Muscle of leg (tissue), 16 donors: ENCODE measurements at places on chromosomes 16 and 17.

GRCh38 chr16:6684076-6684673 lies 648.5 kb upstream of the RBFOX1 start:
- peak; percentile 10 for DNase-seq

DNA sequence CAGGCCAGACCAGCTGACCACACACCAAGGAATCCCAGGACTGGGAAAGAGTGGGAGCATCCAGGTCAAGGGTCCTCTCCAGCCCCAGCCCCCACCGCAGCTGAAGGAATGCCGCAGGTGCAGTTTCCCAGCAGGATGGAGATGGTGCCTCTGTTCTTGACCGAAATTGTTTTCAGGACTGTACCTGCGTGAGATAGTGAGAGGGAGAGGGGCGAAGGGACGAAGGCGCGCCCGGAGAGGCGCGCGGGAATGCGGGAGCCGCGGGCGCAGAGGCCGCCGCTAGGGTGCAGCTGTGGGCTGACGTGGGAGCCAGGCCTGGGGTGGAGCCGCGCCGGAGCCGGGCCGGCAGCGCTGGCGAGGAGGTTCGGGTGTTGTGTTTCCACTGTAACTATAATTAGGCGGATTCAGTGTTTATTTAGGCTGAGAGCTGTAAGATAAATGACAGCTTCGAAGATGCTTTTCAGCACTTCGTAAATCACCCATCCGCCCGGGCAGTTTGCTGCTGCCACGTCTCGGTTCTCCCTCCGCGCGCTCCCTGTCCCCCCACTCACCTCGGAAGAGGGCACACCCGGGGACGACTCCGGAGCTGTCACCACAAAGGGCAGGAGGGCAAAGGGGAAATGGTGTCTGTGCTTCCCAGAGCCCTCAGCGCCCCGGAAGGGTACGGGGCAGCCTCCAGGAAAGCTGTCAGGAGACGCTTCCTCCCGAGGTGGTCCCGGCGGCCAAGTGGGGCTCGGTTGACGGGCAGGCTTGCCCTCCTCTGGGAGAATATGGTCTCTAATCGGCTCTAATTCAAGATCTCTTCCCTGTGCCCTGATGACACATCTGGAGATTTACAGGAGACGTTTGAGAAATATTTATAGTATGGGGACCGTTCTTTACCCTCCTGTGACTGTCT lies 38.2 kb downstream of the HOXB1 start:
- DNase-seq = peak; percentile 70

GRCh38 chr17:13925579-13925978 lies 143.7 kb upstream of the COX10 start:
- DNase-seq = no peak

DNA sequence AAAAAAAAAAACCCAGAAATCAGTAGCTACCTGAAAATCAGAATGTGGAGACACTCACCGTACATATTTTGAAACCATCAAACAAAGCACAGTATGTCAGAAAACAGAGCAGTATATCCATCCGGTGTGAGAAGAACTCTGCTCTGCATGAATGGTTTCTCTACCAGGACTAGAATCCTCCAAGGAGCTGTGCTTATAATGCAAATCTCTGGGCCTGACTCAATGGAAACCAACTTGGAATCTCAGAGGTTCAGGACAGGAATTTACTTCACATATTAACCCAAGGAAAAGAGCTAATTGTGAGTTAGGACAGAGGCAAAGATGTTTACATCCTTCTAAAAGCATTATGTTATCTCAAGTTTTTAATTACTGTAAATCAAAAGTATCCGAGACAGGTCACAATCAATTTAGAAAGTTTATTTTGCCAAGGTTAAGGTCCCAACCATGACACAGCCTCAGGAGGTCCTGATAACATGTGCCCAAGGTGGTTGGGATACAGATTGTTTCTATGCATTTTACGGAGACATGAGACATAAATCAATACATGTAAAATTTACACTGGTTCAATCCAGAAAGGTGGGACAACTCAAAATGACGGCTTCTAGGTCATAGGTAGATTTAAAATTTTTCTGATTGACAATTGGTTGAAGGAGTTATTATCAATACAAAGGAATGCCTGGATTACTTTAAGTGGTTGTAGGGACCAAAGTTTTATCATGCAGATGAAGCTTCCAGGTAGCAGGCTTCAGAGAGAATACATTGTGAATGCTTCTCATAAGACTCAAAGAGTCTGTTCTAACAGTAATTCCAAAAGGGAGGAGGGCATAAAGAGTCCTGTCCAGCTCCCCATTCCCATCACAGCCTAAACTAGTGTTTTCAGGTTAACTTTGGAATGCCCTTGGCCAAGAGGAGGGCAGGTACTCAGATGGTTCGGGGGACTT lies 164.1 kb downstream of the CDH8 start:
- no peak for DNase-seq

GRCh38 chr16:66996983-66997358 lies 8.6 kb downstream of the CES4A start:
- no peak for DNase-seq

- no peak for DNase-seq
Observed at GRCh38 chr17:63918305-63918704, 334 bp downstream of the GH1 start.

DNA sequence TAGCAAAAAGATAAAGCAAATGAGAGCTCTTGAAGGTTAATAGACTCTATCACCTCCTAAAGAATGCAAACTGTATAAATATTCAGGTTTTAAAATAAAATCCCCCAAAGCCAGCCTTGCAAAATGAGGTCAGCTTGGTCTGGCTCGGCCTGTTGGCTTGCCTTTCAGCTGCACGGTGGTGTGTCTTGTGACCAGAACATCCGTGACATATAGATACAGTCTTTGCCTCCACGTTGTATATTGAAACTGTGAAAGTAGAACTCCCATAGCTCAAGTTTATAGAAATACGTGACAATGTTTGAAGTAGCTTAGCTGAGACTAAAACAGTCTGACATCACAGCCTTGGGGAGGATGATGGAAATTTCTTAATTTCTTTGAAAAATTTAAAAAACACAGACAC lies 236.6 kb upstream of the MYOCD start:
- DNase-seq = no peak

DNA sequence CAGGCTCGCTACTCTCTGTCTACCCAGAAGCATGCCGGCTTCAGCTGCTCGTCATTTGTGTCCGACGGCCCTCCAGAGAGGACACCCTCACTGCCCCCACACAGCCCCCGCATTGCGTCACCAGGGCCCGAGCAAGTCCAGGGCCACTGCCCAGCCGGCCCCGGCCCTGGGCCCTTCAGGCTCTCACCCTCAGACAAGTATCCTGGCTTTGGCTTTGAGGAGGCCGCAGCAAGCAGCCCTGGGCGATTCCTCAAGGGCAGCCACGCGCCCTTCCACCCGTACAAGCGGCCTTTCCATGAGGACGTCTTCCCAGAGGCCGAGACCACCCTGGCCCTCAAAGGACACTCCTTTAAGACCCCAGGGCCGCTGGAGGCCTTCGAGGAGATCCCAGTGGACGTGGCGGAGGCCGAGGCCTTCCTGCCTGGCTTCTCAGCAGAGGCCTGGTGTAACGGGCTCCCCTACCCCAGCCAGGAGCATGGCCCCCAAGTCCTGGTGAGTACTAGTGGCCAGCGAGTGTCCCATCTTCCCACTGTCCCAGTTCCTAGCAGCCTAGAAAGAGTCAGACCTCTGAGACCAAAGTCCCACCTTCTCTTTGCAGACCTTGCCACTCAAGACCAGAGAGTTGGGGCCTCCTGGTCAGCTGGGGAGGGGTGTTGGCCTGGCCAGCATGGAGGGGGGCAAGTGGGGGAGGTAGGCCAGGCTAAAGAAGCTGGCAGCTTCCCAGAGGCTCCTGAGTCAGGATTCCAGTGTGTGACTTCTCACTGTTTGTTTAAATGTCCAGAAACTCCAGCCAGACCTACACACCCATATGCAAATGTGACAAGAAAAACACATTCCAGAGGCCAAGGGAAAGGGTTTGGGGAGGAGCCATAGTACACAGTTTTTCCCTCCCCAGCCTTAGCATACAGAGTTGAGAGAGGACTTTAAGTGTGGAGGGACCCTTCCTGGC lies 18.6 kb downstream of the FOXN1 start:
- no peak for DNase-seq

DNA sequence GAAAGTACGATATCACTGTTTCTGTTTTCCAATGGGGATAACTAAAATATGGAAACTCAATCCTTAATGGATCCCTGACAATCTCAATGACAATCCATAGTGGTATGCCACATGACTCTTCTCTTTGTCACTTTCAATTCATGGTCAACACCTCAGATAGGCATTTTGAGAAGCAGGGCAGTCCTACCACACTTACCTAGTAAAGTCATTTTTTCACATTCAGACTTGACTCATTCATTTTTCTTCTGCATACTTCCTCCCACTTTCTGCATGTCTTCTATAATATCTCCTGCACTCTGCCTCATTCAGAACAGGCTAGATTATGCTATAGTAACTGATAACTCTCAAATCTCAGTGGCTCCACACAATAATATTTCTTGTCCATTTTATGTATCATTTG lies 117.5 kb downstream of the FTO start:
- DNase-seq = no peak

DNA sequence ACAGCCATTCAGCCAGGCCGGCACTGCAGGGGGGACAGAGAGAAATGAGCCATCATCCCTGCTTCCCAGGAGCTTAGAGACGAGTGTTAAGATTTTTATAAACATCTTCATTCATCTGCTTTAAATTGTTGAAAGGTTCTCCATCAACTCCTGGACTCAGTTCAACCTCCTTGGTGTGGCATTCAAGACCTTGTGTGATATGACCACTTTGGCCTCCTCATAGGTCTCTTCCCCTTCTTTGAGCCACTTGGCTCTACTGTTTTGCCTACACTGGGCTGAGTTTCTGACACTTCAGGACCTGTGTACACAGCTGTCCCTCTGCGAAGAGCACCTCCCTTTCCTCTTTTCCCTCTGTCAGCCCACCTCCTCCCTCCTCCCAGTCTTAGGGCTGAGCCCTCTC lies 4.3 kb downstream of the DOC2B start:
- no peak for DNase-seq

DNA sequence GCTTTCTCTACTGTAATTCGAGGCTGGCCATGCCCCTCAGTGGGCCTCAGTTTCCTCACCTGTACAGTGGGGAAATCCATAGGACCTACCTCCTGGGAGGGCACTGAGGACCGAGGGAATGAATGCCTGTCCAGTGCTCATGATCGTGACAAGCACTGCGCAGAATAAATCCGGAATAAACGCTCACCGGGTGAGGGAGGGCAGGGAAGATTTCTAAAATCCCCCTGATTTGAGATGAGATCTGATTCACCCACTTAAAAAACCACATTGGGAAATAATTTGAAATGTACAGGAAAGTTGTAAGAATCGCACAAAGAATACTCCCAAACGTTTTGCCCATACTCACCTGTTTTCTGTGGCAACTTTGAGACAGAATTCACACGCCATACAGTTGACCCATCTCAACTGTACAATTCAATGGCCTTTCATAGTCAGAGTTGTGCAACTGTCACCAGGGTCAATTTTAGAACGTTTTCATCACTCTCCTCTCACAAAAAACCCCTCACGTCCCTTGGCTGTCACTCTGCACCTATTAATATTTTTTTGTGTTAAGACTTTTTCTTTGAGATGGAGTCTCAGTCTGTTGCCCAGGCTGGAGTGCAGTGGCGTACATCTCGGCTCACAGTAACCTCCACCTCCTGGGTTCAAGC lies 49.8 kb downstream of the IRF8 start:
- no peak for DNase-seq

DNA sequence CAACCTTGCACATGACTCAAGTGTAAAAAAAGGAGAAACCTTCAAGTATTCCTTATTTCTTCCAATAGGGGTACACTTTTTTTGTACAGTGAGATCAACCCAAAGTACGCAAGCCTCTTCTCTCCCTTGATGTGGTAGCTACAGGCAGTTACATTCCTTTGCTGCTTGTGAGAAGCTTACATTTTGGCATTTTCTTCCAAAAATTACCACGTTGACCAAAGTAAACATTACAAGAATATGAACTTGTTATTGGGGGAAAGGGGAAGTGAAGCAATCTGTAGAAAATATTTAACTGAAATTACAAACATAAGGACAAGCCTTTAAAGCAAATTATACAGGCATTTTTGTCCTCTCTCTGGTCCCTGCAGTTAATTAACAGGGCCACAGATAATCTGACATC lies 97.0 kb upstream of the TOB1 start:
- DNase-seq = no peak

DNA sequence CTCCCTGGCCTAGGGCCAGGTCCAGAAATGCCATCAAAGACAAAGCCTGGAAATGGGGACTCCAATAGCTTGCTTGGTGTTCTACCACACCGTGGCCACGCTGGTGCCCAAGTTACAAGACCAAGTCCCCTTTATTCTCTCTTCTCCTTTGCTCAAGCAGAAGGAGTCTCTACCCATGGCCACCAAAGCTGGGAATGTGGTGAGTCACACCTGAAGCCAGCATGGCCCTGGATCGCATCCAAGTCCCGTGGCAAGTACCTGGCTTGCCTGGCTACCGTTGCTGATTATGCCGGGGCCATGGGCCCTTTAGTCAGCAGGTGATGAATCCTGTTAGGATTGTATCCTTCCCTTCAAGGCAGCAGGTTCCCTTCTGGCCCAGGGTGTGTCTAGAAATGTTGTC lies 260.0 kb downstream of the HAPSTR1 start:
- no peak for DNase-seq
